ENCODE measurements at places on chromosomes 16 and 17. TPM values are rescaled to one million over a fixed set of nuclear protein-coding genes. Genes with fewer than 3 reads are reported as not detected.

Gene VAMP2
- 12.1 TPM for total RNA-seq

GRCh38 chr17:80421381-80422090, 6.6 kb downstream of the ENDOV start:
- no peak for DNase-seq

Gene STAC2
- 0.32 TPM for total RNA-seq

- peak; percentile 75 for DNase-seq
Measured at GRCh38 chr17:40038882-40039513, 15.2 kb downstream of the MED24 start.

GRCh38 chr17:31554930-31555329, 163.5 kb downstream of the RAB11FIP4 start:
- DNase-seq: no peak

Gene CNTD1
- 0.37 TPM for total RNA-seq

DNA sequence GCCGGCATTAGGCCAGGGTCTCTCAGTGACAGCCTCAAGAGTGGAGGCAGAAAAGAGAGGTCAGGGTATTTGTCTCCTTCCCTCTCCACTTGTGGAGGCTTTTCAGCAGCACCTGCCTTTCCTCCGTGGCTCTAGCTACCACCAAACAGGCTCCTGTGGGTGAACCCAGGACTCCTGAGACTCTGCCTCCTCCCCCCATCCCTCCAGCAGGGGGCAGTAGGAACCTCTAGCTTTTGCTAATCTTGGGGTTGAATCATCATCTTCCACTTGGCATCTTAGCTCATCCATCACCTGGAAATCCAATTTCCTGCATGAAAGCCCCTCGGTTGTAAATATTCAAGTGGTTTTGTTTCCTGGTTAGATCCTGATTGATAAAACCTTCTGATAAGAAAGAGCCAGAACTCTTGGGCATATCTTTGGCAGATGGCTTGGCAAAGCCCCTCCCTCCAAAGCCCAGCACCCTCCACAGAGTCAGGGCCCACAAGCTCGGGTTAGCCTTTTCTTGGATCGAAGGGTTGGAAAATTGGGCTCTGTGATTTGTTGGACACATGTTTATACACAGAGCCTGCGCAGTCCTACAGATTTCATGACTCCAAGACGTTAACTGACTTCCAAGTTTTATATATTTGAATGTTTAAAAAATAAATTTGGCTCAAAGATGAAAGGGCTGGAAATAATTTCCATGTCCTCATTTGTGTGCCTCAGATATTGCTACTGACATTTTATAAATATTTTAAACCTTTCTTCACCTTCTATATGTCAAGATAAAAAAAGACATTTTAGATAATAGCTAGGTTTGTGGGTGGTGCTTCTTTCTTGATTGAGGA, 322.1 kb downstream of the MAP2K4 start:
- no peak for DNase-seq

Gene SLC4A1
- total RNA-seq: 6.7 TPM

Gene NAT9
- 20.7 TPM for total RNA-seq

DNA sequence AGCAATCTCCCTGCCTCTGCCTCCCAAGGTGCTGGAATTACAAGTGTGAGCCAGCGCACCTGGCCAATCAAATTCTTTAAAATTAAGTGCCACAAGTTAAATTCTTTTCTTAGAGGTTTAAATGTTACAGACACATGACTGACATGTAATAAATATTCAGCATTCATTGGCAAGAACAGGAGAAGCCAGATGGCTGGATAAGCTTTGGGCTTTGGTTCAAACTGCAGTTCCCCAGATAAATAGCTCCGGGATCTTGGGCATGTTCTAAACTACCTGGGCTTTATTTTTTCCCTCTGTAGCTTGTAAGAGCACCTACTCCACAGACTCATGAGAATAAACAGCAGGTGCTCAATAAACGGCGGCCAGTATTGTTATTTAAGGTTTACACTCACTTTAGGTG, 34.1 kb downstream of the ABAT start:
- DNase-seq: no peak

Gene TRIM72
- total RNA-seq: 2.5 TPM

DNA sequence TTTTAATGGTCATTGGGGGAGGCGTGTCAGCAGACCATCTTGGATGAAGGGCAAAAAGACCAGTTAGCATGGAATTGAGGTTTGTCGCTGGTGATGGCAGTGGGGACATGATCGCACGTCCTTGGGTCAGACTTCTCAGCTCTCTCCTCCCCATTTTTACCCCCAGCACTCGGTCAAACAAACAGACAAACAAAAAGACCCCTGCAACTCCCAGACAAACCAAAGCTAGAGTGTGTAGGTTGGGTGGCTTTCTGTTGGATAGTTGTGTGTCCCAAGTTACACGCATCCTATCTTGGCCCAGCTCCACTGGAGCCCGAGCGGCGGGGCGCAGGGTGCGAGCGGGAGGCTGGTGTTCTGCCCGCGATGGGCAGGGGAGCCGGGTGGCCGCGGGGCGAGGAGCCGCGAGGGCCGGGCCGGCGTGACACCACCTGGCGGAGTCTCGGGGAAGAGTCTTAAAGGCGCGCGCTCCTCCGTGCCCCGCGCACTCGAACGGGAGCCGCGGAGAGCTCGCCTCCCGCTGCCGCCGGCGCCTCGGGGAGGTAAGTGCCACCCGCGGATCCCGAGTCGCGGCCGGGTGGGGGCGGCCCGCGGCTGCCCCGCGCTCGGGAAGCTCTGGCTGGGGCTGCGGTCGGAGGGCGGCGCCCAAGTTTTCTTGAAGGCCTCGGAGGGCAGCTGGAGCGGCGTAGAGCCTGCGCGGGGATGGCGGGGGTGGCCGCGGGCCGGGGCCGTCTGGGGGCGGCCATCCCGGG, 18.5 kb upstream of the NTN1 start:
- DNase-seq: no peak

DNA sequence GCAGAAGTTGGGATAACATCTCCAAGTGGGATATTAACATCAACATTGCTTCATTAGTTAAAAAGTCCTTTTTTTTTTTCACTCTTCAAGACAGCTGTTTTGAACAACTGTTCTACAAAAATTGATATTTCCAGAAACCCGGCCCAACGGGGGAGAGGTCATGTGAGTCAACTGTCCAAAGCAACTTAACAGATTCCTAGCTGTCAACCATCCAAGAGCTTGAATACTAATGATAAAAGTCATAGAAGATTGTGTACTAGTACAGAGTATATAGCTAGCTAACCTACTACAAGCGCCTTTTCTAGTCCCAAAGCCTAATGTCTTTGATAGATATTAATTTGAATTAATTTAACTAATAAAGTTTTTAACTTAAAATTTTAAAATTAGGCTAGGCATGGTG, 172.0 kb downstream of the CYB561 start:
- DNase-seq: no peak

DNA sequence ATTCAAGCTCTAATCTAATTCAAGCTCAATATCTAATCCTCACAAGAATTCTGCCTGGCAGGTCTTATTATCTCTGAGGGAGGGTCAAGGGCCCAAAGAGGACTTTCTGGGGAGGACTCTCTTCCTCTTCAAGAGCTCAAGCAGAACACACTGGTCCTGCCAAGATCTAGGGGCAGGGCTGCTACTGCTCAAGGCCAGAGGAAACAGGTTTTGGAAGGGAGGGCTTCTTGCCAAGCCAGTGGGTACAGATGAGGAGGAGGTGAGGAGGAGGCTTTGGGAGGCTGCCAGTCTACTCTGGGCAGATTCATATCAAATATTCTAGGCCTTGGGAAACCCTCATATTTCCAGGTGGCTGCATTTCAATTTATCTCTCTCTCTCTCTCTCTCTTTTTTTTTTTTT, 51.8 kb upstream of the IL34 start:
- no peak for DNase-seq

Gene SOX9
- total RNA-seq: 3.2 TPM

DNA sequence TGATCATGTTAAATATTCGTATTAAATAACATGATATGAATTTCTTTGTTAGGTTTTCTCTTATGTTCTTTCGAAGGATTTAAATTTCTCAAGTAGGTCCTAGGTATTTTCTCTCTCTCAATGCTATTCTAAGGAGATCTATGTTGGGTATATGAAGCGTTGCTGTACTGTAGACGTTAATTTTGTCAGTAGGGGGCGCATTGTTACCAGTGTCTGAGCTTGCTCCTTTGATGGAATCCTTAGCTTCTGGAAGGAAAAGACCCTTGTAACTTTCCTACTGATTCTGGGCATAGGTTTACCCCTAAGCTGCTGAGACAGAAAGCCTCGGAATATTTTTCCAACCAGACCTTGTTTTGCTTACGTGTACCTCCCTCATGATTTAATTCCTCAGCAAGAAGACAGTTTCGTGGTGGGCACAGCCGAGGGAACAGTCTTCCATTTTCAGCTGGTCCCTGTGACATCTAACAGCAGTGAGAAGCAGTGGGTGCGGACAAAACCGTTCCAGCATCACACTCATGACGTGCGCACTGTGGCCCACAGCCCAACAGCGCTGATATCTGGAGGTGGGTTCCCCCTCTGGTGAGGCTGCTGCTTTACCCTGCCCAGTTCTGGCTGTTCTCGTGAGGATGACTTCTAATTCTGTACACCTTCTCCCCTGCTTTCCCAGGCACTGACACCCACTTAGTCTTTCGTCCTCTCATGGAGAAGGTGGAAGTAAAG, 17.9 kb downstream of the UTP4 start:
- peak; percentile 65 for DNase-seq

DNA sequence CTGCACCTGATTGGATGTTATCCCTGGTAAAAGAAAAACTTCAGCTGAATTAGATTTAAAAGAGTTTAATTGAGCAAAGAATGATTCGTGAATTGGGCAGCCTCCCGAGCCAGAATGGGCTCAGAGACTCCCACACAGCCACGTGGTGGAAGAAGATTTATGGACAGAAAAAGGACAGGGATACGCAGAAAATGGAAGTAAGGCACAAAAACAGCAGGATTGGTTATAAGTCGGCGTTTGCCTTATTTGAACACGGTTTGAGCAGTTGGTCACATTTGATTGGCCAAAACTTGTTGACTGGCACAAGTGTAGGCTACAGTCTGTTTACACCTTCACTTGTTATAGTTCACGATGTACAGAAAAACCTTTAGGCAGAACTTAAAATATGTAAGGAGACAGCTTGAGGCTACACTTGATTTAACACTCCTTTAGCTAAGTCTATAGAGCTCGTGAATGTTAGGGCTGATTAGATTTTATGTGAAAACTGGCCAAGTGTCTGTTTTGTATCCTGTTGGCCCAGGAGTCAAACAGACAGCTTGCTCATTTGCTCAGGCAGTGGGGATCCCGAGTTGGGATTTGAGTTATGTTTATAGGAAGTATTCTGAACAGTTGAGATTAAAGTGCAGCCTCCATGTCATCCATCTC, 119.5 kb upstream of the SHISA6 start:
- DNase-seq: peak; percentile 14

DNA sequence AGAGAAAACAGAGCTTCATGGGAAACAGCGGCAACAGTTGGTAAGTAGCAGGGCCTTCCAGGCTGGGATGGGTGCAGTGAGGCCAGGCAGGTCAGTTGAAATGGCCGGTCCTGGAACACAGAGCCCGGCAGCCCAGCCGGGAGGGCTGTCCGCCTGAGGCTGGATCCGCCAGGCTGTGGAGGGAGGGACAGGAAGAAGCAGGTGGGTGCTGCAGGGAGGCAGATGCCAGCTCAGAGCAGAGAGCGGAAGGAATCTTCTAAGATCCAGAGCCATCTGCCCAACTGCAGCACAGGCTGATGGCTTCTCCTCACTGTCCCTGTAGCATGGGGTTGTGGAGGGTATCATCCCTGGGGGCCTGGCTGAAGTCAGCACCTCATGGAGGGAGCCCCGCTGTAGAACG, 599 bp downstream of the RNF112 start:
- no peak for DNase-seq

Gene KRTAP4-5
- not detected for total RNA-seq

- DNase-seq: no peak
Measured at GRCh38 chr16:50367777-50368409, 895 bp downstream of the BRD7 start.

DNA sequence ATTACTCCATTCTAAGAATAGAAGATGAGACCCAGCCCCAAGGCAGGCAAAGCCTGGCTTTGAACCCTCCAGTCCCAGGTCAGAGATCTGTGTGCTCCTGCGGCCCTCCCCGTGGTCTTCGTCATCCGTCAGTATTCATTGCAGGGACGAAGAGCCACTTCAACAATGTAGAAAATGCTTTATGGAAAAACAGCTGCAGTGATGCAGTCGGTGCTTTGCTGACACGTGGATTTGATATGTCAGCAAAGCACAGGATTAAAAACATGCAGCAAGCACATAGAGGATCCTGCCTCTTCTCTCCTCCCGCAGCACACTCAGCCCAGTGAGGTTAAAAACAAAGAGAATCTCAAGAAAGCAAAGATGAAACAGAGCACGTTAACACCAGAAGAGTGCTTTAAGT, 117.1 kb upstream of the AXIN2 start:
- no peak for DNase-seq

DNA sequence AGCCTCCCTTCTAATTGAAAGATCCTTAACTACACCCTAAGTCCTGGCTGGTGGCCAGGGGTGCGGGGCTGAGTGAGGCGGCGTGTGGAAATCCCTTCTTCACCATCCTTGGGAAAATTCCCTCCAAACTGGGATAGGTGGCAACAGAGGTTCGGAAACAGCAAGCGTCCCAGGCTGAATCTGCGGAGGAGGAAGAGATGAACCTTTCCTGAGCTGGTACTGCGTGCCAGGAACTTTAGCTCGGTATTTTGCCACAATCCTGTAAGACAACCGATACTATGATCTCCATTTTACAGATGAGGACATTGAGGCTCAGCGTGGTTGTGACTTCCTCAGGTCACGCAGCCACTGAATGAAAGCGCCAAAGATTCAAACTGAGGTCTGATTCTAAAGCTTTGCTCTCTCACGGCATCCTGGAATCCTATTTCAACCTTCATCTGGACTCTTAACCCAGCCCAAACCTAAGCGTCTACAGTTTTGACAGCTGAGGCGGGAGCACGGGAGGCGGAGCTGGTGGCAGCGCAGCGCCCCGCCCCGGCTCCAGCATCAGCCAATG, 583 bp upstream of the CYLD start:
- no peak for DNase-seq

Gene APOBR
- 0.69 TPM for total RNA-seq

Gene GPRC5B
- 14.5 TPM for total RNA-seq

DNA sequence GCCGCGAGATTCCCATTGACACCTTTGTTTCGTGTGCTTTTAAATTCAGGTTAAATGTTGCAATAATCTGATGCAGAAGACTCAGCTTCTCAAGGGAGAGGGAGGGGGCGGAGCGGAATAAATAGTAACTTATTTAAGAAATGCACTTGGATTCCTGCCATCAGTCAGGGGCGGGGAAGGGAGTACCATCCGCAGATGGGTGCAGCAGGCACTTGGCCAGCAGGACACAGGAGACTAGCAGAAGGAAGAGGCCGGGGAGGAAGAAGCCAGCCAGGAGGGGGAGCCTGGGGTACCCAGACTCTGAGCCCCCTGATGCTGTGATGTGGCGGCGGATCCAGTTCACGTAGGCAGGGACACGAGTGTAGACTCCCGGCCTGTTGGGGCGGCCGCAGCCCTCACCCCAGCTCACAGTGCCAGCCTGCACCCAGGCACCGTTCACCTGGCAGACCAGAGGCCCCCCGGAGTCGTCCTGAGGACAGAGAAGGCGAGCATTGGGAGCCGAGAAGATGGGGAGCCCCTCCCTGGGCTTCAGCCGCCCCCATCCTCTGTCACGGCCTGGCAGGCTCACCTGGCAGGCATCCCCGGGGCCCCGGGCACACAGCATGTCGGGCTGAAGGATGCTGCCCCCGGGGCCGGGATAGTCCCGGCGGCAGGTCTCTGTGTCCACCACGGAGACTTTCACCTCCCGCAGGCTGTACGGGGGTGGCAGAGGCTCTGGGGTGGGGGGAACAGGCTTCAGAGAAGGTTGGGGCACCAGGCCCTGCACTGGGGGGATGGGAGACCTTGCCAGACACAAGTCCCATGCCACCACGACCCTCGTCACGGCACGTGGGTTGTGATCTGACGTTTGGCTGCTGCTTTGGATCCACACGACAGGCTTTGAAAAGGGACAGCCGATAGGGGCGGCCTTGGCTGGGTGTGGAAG, 3.2 kb downstream of the TPSG1 start:
- DNase-seq: no peak

GRCh38 chr16:87461466-87461991, 31.3 kb downstream of the ZCCHC14 start:
- DNase-seq: peak; percentile 43
